Activated CD4-positive, alpha-beta T cell treated with anti-CD3 and anti-CD28 coated beads for 36 hours (primary cell): ENCODE measurements at places on chromosomes 4 and X.
A peak's percentile ranks its signal among the peaks of the same experiment; 100 is the strongest.

DNA sequence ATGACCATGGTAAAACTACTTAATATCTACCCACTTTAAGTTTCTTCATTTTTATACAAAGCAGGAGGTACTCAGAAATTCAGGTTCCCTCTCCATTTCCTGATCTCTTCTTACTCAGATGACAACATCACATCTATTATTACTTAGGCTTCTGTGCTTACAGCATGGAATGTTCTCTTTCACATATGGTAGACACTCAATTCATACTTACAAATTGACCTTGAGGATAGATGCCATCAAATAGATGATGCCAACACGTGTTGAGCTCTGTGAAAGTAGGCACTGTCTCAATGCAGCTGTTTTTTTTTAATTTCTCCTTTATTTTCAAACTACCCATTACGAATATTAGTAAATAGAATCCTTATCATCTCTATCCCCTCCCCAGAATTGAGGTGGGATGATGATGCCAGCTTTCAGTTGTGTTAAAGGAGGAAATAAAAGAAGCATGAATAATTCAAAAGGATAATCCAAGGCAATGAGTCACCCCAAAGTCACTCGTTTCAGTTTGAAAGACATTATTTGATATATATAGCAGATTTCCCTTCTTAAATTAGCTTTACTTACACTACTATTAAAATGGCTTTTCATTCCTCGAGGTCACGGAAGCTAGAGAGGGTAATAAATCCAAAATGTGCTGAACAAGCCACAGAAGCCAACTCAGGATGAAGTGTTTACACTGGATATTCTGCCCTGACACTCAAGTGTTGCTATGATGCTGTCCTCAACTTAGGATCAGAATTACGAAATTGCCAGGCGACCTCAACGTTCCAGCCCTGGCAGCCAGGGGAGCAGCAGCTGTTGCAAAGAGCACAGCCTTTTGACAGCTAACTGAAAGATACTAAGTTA lies 124.2 kb upstream of the EOLA2 start:
- DNase-seq: no peak

GRCh38 chr4:112910109-112910736 lies 139.2 kb upstream of the ANK2 start:
- no peak for DNase-seq

GRCh38 chrX:68634649-68635227 lies 12.7 kb upstream of the STARD8 start:
- DNase-seq: no peak

DNA sequence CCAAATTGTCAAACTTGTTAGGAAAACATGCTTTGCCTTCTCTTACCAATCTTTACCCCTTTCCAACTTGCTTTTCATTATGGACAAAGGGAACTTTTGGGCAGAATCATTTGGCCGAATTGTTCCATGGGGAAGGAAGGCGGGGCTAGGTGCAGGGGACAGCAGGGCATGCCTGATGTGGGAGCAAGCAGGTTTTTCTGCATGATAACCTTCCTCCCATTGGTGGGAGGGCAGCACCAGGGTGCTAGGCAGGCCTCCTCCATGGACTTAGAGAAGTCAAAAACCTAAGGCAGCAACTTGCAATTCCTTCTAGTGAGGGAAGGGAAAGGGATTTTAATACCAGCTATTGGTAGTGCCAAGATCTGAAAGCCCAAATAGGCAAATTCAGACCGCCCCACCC lies 260.5 kb downstream of the MAPK10 start:
- DNase-seq: no peak

DNA sequence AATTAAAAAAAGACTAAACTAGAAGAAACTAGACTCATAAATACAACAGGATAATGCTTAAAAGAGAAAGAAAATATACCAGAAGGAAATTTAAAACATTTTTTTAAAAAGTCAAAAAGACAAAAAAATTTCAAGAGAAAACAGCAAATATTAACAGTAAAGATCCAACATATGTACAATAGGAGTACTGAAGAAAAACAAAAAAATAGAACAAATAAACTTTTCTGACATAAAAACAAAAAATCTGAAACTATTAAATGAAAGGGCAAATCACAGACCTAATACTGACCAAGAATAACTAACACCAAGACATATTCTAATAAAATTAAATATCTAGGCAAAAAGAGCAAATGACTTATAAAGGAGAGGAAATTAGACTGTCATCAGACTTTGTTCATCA lies 11.5 kb downstream of the DNAJB14 start:
- DNase-seq: no peak

DNA sequence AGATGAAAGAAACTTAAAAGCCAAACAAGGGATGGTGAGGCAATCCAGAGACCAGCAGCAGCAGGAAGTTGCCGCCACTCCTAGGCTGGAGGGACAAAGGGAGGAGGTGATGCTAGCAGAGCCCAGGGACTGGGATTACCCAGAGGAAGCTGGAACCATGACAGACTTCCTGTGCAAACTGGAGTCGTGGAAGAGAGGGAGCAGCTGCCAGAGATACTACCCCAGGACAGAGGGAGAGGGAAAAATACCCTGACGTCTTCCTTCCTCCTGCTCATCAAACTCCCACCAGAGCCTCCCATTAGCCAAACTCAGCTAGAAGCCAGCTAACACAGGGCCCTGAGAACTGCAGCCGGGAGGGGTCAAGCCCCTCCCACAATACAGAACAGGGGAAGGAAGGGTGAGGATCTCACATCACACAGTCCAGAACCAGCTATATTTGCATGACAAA lies 101.2 kb upstream of the KLF3 start:
- DNase-seq: no peak

- no peak for DNase-seq
Observed at GRCh38 chr4:168614281-168615057, 117.6 kb downstream of the PALLD start.

DNA sequence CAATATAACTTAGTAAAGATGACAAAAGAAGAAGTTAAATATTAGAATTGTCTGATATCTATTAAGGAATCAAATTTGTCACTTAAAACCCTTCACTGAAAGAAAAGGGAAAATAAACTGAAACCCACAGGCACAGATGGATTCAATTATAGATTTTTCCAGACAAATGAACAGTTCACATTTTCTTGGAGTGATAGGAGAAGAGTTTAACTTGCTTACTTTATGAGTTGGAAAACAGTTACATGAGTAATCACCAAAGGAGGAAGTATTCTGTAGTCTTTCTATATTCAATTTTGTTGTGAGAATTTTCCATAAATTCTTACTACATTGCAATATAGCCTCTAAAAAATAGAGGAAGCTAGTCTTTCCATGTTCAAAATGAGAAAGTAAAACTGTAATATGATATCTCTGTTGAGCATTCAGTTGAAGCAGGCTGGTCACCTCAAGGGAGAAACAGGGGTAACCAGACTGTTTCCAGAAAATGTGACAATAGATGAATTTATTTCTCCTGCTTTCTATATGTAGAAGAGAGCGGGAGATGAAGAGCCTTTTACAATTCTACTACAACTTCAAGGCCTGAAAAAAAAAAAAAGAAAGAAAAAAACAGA lies 330.3 kb upstream of the EPHA5 start:
- no peak for DNase-seq

- DNase-seq: no peak
Observed at GRCh38 chr4:168694667-168695066, 197.8 kb downstream of the PALLD start.

GRCh38 chr4:152822323-152822722 lies 42.6 kb downstream of the ARFIP1 start:
- DNase-seq: no peak

DNA sequence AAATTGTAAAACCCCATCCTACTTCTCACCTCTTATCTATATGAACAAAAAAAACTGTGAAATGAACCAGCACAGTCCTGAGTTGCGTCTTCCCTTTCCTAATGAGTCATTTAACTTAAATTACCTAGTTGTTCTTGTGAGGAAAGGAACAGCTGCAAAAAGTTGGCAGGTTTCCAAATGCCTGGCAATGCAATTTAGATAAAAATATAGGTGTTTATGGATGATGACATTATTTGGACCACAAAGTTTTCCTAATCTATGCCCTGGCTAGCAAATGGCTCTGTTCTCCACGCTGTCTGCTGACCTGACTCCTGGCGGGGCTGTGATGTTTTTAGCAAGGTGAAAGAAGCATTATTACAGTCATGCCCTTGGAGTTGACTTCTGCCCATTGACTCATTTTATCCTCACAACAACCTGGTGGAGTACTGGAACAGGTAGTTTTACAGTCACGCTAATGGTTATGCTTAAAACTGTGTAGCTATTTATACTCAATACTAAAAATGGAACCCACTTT lies 29.8 kb upstream of the RELL1 start:
- peak; percentile 70 for DNase-seq

DNA sequence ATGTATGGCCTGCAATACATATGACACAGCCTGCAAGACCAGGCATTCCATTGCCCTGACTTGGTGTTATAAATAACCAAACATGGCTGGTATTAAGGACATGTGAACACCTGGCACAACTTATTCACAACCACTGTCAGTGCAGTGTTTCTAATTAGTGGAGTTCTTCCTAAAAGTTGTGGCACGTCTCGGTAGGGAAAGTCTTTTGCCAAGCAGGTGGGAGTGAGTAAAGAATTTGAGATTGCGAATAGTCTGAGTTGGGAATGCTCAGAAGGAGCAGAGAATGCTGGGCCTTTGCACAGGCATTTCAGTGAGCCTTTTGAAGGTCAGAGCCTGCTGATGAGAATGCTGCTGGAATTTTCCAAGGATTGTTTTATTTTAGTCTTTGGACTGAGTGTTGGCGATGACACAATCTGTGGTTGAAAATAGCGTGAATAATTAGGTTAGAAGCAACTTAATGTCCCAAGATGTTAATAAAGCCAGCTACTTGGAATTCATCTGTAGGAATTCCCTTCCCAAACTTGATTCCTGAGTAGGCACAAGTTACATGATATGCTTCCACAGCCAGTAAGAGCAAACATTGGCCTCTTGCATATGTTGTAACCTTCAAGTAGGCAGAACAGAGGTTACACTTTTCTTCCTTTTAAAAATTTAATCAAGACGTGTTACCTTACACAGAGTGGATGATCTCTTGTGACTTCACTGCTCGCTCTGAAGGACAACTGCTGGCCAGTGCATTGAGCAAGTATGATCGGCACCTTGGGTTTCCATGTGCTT lies 83.6 kb upstream of the PGRMC2 start:
- no peak for DNase-seq

- no peak for DNase-seq
Observed at GRCh38 chr4:102678695-102679335, 82.0 kb downstream of the MANBA start.

DNA sequence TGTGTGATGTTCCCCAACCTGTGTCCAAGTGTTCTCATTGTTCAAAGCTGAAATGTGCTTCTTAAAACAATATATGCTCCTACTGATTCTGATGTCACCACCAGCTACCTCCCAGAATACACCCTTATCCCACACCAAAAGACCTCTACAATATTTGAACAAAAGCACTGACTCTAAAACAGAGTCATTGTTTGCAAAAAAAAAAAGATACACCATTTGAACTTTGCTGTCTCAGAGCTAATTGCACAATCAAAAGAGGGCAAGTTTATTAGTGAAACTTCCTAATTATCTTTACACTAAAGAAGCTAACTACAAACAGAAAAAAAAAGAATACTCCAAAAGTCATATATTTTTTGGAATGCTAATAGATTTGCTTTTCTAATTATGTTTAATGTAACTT lies 34.1 kb upstream of the INTU start:
- no peak for DNase-seq

- DNase-seq: no peak
Observed at GRCh38 chr4:121108557-121108956, 36.2 kb upstream of the NDNF start.

- no peak for DNase-seq
Observed at GRCh38 chr4:150039274-150040127, 38.7 kb upstream of the DCLK2 start.

GRCh38 chr4:38455092-38455862 lies 208.7 kb upstream of the KLF3 start:
- no peak for DNase-seq

- no peak for DNase-seq
Observed at GRCh38 chrX:101676571-101676970, 16.9 kb upstream of the ARMCX2 start.

DNA sequence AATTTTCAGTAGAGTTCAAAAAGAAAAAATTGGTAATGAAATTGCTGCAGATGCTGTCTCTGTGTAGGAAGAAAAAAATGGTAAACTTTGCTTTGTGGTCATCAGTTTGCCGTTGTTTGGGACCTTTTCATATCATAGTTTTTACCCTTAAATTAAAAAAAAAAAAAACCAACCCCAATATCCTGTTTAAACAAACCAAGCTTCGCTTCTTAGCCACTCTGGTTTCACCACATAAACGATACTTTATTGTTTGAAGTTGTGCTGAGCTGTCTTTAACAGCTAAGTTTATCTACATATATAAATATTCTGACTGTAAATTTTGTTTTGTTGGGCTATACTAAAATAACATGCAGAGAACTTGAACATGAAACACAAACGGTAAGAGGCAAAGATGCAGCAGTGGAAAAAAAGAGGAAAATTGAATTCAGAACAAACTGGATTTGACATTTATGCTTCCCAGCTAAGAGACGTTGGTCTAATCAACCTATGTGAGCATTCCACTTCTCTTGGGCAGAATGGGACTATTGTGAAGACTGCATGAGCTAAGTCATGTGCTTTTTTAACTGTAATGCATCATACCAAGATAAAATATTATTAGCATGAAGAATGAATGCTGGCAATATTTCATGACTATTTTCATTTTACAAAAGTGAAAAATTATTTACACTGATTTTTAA lies 15.7 kb upstream of the H2AZ1 start:
- DNase-seq: no peak

DNA sequence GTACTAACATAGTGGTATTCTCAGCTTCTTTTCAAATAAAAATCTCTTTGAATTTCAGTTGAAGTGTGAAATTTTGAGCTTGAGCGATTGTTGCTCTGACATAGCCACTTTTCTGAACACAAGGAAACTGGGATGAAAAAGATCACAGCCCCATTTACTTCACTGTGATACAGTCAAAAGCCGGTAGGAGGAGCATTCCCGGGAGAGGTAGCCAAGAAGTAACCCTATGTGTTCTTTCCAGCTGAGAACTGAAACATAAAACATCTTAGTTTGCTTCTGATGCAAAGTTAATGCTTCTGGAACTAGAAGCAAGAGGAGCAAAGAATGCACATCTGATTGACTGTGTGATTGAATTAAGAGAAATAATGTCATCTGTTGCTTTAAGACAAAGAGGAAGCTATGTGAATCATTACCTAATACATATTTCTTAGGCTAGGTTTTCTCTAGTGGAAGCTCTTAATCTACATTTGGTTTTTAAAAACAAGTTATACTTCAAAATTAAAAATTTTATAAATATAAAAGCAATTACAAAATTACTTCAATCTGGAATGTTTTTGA lies 88.3 kb upstream of the UNC5C start:
- no peak for DNase-seq

GRCh38 chr4:51923343-51923742 lies 80.4 kb downstream of the DCUN1D4 start:
- no peak for DNase-seq

DNA sequence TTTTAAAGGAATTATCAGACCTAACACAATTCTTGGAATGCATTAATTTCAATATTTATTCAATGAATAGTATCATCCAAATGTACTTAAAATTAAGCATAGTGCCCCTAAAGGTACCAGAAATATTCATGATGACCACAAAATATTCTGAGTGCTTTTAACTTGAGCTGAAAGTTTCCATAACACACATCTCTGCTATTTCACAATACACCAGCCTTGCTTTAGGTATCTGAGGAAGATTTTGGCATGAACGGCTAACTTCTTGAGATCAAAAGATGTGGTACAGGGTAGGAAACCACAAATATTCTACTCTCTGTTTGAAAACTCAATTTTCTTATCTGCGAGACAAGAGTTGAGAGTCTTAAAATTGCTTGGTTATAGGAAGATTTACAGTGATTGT lies 538.3 kb upstream of the PCDH7 start:
- DNase-seq: no peak

GRCh38 chr4:122914292-122914904 lies 8.0 kb downstream of the NUDT6 start:
- DNase-seq: peak; percentile 51
